Cerebellar cortex (tissue), 1 donor: ENCODE measurements at places on chromosomes 5 and 9.

- DNase-seq, result peak; percentile 94
Observed at GRCh38 chr5:134240421-134240962, 14.6 kb upstream of the PPP2CA start.

DNA sequence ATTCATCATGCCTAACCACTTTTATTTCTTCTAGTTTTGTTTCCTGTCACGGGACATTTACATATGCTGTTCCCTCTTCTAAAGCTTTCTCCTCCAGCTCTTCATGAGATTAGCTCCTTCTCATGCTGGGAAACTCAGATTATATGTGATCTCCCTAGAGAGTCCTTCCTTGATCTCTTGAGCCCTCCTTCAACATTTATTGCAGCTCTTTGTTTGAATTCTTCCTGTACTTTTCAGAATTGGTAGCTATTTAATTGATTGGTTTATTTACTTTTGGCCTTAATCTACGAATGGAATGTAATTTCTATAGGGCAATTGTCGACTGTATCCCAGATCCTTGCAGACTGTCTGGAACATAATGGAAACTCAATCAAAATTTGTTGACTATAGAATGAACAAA is 9.7 kb upstream of the TRPM3 start:
- DNase-seq, result no peak

GRCh38 chr9:132641216-132641615 is 28.6 kb downstream of the DDX31 start:
- DNase-seq, result no peak

DNA sequence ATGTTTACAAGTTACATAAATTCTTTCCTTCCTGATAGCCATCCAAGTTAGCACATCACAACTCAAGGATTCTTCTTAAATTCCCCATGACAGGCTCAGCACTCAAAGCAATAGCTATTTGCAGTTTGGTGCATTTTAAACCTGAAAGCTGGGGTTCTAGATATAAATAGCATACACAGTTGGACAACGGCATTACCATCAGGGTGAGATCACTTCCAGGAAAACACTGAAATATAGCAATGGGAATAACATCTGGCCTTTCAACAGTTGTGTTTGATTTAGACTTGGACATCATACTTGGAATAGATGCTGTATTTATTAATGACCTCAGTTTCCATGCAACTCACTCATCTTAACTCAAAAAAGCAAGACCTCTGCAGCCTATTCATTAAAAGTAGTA is 24.7 kb upstream of the LECT2 start:
- no peak for DNase-seq

GRCh38 chr9:116191576-116192415 is 38.2 kb downstream of the PAPPA start:
- DNase-seq, result no peak

- no peak for DNase-seq
Observed at GRCh38 chr5:168531987-168532864, 3.1 kb downstream of the FBLL1 start.

GRCh38 chr5:138631096-138631928 is 56.1 kb upstream of the HSPA9 start:
- DNase-seq, result no peak
